ENCODE measurements at places on chromosomes 13 and 19.

DNA sequence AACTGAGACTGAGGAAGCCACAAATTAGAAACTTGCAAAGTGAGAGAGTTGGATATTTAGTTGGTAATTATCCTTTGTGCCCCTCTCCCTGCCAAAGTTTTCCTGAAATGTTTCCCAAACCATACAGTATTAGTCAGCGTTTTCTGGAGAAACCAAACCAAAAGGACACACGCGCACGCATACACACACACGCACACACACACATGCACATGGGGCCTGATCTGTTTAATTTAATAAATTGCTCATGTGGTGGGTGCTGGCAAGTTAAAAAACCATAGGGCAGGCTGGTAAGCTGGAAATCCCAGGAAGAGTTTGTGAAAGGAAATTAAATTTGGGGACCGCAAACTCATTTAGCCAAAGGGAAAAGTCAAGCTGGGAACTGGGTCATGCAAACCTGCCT lies 11.7 kb upstream of the CYSLTR2 start:
- DNase-seq: no peak

DNA sequence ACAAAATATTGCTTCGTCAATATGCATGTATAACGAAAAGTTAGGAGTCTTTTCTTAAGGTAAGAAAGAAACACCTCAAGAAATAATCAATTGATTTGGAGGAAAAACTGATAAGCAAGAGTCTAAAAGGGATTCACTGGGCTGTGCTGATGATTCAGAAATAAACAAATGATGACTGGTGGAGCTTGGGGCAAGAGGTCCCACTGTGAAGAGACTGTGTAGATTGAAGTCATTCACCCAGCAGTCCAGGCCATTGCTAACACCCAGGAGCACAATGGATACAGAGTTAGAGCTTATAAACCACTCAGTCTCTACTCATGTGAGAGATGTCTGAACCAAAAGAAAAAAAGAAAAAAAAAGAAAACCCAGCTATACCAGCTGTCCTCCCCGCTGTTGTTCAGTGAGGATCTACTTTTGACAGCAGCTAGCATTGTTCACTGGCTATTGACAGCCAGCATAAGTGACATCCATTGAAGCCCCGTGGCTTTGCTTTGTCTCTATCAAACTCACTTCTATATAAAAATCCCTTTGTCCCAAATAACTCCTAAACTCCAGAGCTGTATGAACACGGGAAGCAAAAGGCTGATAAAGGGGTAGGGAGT lies 255.5 kb downstream of the KCTD12 start:
- DNase-seq: no peak

GRCh38 chr13:88908961-88909441 lies 1237.8 kb downstream of the SLITRK5 start:
- no peak for DNase-seq

- no peak for DNase-seq
Measured at GRCh38 chr13:90867336-90867683, 480.2 kb upstream of the MIR17HG start.

DNA sequence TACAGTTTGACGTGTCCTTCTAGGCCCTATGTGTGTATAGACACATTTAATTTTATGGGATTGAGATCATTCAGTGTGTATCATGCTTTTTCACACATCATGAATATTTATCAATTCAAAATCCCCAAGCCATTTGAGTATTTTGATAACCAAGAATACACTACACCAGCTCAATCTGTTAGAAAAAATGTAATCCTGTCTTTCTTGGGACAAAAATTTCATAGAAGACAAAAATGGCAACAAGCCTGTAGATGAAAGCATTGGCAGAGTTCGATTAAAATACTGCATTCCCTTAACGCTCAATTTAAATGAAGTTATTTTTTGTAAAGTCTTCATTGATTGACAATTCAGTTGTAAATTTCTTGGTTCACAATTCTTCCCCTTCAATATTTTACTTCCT lies 41.9 kb downstream of the WDR87 start:
- DNase-seq: no peak

- no peak for DNase-seq
Measured at GRCh38 chr19:33193865-33194362, at the start of gene LRP3. Gene LRP3, plus strand, starts transcription at chr19:33194330. Its CDS starts 456 bp downstream, at chr19:33194786.

DNA sequence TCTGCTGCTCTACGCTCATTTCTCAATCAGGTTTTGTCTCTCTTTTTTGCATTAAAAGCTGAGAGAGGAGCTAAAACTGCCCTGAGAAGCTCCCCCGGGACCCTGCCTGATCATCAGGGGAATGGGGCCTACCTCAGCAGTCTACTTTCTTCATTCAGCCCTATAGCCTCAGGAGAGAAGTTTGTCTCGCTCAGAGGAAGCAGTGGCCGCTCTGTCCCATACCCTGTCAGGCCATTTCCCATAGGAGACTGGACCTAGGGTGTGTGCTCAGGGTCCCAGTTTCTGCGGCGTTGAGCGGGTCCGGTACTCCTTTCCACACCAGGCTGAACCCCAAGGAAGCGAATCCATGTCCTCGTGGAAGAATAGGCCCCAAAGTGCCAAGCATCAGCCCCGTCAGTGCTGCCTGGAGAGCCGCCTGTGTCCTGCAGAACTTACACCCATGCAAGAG lies 21.7 kb downstream of the UBE2L5 start:
- no peak for DNase-seq

- no peak for DNase-seq
Measured at GRCh38 chr13:113078902-113079780, 26.4 kb upstream of the F7 start.

DNA sequence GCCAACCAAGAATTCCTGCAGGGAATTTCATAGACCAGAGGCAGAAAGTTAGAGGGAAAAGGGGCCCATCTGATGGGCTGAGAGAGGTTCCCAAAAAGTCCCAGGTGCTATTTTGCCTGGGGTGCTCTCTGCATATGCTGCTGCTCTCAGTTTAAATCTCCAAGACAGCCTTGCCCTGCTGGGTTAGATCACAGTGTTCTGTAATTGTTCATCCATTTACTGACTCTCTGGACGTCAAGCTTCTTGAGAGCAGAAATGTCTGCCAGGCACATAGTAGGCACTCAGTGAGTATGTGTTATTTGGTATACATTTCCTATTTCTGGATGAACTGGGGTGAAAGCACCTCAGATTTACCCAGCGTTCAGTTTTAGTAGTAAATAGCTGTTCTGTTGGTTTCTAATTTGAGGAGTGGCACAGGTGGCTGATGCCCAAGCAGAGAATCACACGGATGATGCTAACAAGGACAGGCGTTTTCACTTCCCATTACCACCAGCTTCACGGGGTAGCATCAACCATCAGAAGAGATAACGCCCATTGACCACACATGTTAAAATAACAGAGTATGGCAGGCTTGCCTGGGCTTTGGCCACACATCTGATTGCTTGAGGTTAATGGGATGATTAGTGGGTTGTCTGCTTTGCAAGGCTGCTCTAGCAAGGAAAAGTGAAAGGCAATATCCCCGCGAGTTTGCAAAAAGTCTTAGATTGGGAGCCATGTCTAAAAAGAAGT lies 161.1 kb downstream of the SLC7A1 start:
- no peak for DNase-seq
